ENCODE measurements at places on chromosomes 16 and 17. TPM values are rescaled to one million over a fixed set of nuclear protein-coding genes. Genes with fewer than 3 reads are reported as not detected.
A peak's percentile ranks its signal among the peaks of the same experiment; 100 is the strongest.

DNA sequence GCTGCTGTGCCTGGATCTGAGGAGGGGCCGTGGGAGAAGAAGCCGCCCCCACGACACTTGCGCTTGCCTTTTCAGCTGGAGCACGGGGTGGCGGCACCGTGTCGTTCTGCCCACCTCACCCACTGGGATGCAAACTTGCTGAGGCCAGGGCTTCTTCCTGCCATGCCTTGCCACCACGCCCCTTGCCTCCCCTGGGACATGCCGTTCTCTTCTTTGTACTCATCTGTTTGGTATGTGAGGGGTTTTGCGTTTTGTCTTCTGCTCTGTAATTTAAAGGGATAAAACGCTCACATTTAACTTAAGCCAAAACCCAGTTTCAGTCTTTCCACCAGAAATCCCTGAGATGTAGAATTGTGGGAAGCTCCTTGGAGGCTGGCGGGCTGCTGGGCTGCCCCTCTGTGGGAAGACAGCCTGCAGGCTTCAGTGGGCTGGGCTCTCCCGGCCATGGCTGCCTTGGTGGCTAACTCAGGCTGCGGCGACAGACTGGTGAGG is 180.2 kb downstream of the RPTOR start:
- no peak for DNase-seq
- no peaks in the 10 kb centered on the region for H3K27me3 ChIP-seq
- no peak overlapping the region for H3K27ac ChIP-seq
- no peaks in the 10 kb centered on the region for H3K36me3 ChIP-seq

DNA sequence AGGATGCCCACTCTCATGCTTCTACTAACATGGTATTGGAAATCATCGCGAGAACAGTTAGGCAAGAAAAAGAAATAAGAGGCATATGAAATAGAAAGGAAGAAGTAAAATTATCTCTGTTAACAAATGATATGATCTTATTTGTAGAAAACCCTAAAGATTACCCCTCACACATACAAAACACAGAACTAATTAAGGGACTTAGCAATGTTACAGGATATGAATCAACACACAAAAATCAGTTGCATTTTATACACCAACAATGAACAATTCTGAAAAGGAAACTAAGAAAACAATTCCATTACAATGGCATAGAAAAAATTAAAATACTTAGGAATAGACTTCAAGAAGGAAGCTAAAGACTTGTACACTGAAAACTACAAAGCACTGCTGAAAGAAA is 2.7 kb upstream of the CAPNS2 start:
- H3K27me3 ChIP-seq = no peaks in the 10 kb centered on the region
- DNase-seq = no peak
- H3K27ac ChIP-seq = no peak overlapping the region
- H3K4me3 ChIP-seq = no peak overlapping the region
- H3K36me3 ChIP-seq = no peaks in the 10 kb centered on the region

DNA sequence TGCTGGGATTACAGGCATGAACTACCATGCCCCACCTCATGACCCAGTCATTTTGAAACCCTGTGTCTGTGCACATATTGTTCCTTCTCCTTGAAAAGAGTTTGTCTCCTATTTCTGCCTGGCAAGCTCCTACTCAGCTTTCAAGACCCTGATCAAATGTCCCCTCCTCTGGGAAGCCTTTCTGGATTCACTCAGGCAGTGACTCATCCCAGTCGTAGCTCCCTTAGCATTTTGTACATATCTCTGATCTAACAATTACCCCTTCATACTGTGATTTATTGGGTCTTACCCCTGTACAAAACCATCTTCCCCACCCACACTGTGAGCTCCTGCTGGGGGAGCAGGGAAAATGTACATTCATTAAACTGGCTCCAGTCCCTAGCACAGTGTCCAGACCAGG is 18.1 kb upstream of the ABCC12 start:
- no peak for DNase-seq
- no peaks in the 10 kb centered on the region for H3K36me3 ChIP-seq
- no peaks in the 10 kb centered on the region for H3K4me1 ChIP-seq
- no peak overlapping the region for H3K4me3 ChIP-seq
- H3K27ac ChIP-seq = no peak overlapping the region

- no peak overlapping the region for H3K27ac ChIP-seq
- DNase-seq = no peak
- peaks cover 5% of the 10 kb centered on the region for H3K4me1 ChIP-seq
- H3K4me3 ChIP-seq = no peak overlapping the region
- H3K36me3 ChIP-seq = no peaks in the 10 kb centered on the region
Measured at GRCh38 chr16:2815299-2815771, 1.7 kb upstream of the PRSS21 start.

DNA sequence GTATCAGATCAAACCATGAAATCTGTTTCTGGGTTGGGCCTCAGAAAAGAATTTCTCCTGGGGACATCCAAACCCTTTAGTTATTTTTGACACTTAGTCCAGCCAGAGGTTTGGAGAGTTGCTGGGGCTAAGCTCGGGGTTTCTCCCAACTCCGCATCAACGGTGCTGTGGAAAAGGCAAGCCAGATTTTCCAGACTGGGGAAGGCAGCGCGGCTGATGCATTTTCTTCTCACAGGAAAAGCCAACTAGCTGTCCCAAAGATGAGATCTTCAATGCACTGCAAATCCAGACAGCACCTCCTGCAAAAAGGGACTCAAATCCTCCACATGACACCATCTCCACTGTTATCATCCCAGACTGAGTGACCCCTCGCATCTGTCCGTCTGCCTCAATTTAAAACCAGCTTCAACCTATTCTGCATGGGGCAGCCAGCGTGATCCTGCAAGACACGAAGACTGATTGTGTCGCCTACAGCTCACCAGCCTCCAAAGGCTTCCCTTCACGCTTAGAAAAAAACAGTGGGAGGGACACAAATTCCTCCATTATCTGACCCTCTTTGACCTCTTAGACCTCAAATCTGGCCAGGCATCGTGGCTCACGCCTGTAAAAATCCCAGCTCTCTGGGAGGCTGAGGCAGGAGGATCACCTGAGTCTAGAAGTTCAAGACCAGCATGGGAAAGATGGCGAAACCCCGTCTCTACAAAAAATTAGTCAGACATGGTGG is 62.0 kb downstream of the GAS7 start:
- no peaks in the 10 kb centered on the region for H3K36me3 ChIP-seq
- no peaks in the 10 kb centered on the region for H3K27me3 ChIP-seq
- no peaks in the 10 kb centered on the region for H3K4me1 ChIP-seq
- no peak overlapping the region for H3K27ac ChIP-seq
- no peak for DNase-seq

DNA sequence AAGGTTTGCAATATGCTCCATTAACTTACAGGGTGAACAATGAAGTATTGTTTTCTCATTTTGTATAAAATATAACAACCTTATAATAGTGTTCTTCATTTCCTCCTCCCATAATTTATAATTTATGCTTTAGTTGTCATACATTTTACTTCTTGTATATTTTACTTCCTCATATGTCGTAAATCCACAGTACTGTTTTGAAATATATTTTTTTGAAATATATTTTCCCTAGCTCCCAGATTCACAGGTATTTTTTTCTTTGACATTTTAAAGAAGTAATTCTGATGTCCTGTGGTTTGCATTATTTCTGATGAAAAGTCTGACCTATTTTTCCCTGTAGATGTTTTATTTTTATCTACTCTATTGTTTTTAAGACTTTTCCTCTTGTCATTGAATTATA is 52.7 kb downstream of the VMP1 start:
- no peak for DNase-seq
- H3K27me3 ChIP-seq = no peaks in the 10 kb centered on the region

DNA sequence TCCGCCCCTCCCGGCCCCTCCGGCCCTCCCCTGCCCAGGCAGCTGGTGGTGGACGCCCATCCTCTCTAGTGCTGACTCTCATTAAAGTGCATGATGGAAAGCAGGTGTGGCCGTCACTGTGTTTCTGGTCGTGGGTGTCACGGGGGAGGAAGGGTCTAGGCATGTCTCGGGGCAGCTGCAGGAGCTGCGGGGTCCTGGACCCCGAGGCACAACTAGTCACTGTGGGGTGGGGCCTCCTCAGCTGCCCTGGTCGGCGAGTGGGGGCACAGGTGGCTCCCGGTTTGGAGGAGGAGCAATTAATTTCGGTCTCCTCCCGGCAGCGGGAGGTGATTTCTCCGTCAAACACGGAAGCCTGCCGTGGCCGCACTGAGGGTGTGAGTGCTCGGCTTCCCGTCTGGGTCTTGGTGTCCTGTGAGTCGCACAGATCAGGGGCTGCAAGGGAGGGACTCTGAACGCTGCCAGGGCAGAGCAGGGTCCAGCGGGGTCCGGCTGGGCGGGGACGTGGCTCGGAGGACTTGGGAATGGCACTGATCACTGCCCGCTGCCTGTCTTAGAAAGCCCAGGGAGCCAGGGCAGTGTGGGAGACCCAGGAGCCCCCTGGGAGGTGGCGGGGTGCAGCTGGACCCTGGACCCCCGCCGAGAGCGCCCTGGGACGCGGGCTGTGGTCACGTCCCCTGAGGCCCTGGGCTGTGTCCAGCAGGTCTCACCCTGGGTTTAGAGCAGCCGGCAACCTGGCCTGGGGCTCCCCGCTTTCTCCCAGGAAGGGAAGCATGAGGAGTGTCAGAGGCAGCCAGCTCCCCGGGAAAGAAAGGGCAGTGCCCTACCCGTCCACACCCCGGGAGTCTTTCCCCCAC is 3.3 kb downstream of the TPSD1 start:
- H3K27me3 ChIP-seq = no peaks in the 10 kb centered on the region
- no peak overlapping the region for H3K4me3 ChIP-seq
- no peak overlapping the region for H3K27ac ChIP-seq
- no peak for DNase-seq
- no peaks in the 10 kb centered on the region for H3K4me1 ChIP-seq

GRCh38 chr16:66199189-66199588 is 167.3 kb upstream of the CDH5 start:
- no peaks in the 10 kb centered on the region for H3K4me1 ChIP-seq
- no peak overlapping the region for H3K4me3 ChIP-seq
- no peak overlapping the region for H3K27ac ChIP-seq
- H3K36me3 ChIP-seq = no peaks in the 10 kb centered on the region
- no peak for DNase-seq
- no peaks in the 10 kb centered on the region for H3K27me3 ChIP-seq

DNA sequence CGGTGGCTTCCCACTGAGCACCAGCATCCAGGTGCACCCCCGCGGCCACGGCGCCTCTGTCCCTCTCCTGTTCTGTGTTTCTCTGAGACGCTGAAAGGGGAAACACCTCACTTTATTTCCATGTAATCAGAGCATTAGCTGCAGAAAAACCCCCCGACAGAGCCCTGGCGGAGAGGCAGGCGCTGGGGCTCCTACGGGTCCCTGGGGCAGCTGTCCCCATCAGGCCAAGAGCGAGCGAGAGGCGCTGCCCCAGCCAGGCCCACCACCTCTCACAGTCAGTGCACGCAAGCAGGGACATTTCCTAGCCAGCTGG is 27.1 kb upstream of the CHMP6 start:
- no peaks in the 10 kb centered on the region for H3K27me3 ChIP-seq
- no peak for DNase-seq
- peaks cover 9% of the 10 kb centered on the region for H3K36me3 ChIP-seq
- H3K27ac ChIP-seq = no peak overlapping the region
- H3K4me1 ChIP-seq = peaks cover 11% of the 10 kb centered on the region
- no peak overlapping the region for H3K4me3 ChIP-seq

- H3K4me1 ChIP-seq = no peaks in the 10 kb centered on the region
- no peaks in the 10 kb centered on the region for H3K27me3 ChIP-seq
- H3K4me3 ChIP-seq = no peak overlapping the region
- no peak overlapping the region for H3K27ac ChIP-seq
Measured at GRCh38 chr16:25148568-25149215, 37.1 kb downstream of the LCMT1 start.

DNA sequence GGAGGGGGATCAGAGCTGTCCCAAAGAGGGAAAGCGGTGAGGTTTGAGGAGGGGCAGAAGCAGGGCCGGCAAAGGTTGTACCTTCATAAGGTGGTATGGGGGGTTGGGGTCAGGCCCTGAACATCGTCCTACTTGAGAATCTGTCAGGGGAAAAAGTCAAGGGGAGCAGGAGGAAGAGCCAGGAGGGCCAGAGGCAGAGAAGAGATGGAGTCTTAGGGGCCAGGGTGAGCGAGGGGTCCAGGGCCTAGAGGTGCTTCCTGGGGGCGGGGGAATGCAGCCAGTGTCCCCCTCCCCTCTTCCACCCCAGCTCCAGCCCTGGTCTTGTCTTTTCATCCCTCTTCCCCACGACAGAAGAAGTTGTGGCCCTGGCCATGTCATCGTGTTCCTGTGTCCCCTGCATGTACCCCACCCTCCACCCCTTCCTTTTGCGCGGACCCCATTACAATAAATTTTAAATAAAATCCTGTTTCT is 1.3 kb upstream of the PRRT2 start:
- H3K36me3 ChIP-seq = peaks cover 14% of the 10 kb centered on the region
- no peak for DNase-seq
- no peaks in the 10 kb centered on the region for H3K27me3 ChIP-seq
- peak overlapping the region; percentile 70 for H3K4me3 ChIP-seq
- peak overlapping the region; percentile 88 for H3K27ac ChIP-seq
- peaks cover 54% of the 10 kb centered on the region for H3K4me1 ChIP-seq

GRCh38 chr16:4317532-4318450 is 1.9 kb downstream of the GLIS2 start:
- H3K4me1 ChIP-seq = peaks cover 36% of the 10 kb centered on the region
- no peaks in the 10 kb centered on the region for H3K27me3 ChIP-seq
- peak overlapping the region; percentile 93 for H3K27ac ChIP-seq
- H3K36me3 ChIP-seq = no peaks in the 10 kb centered on the region
- H3K4me3 ChIP-seq = peak overlapping the region; percentile 75

GRCh38 chr17:28053725-28054124 is 11.2 kb downstream of the NLK start:
- H3K4me3 ChIP-seq = no peak overlapping the region
- H3K36me3 ChIP-seq = no peaks in the 10 kb centered on the region
- H3K27ac ChIP-seq = no peak overlapping the region
- no peak for DNase-seq
- H3K27me3 ChIP-seq = no peaks in the 10 kb centered on the region
- peaks cover 4% of the 10 kb centered on the region for H3K4me1 ChIP-seq

GRCh38 chr16:85098565-85098964 is 13.7 kb downstream of the CIBAR2 start:
- H3K36me3 ChIP-seq = no peaks in the 10 kb centered on the region
- H3K27me3 ChIP-seq = no peaks in the 10 kb centered on the region
- H3K4me3 ChIP-seq = no peak overlapping the region
- no peaks in the 10 kb centered on the region for H3K4me1 ChIP-seq
- H3K27ac ChIP-seq = no peak overlapping the region

RNF157 gene
- 2.4 TPM for total RNA-seq

CCDC200 gene
- total RNA-seq = not detected

SYCE1L gene
- total RNA-seq = not detected

MT3 gene
- not detected for total RNA-seq

CDT1 gene
- not detected for total RNA-seq

NAA38 gene
- total RNA-seq = 59.0 TPM

MT1A gene
- 183 TPM for total RNA-seq

ANTKMT gene
- total RNA-seq = 105 TPM

ITGAX gene
- 3.6 TPM for total RNA-seq

PRMT7 gene
- 25.1 TPM for total RNA-seq

DNAH3 gene
- total RNA-seq = 0.32 TPM

CX3CL1 gene
- 251 TPM for total RNA-seq

ABCA6 gene
- total RNA-seq = 37.4 TPM

SLC35G6 gene
- total RNA-seq = not detected

GRIN2C gene
- total RNA-seq = not detected

SPATA22 gene
- not detected for total RNA-seq

Data from ascending aorta (tissue), 2 donors.